ENCODE measurements at places on chromosomes 16 and 17. TPM values are rescaled to one million over a fixed set of nuclear protein-coding genes. Genes with fewer than 3 reads are reported as not detected.

The WNT9B gene
- not detected for total RNA-seq

The KRT222 gene
- not detected for total RNA-seq

The RNPS1 gene
- total RNA-seq: 190 TPM

The TOP3A gene
- 55.0 TPM for total RNA-seq

The TMEM100 gene
- total RNA-seq: not detected

Data from activated naive CD4-positive, alpha-beta T cell treated with anti-CD3 and anti-CD28 coated beads, Interleukin-2, amount 10 ng/mL, durations not matched to agents 5 hours and 36 hours (primary cell).